Ureter (tissue), 1 donor: ENCODE measurements at places on chromosomes 5 and 9.

GRCh38 chr9:5429873-5430564 lies 7.7 kb downstream of the PLGRKT start:
- DNase-seq = no peak

- no peak for DNase-seq
These were observed 1682.4 kb downstream of the MAT2B start for GRCh38 chr5:165187815-165188214.

GRCh38 chr5:54095969-54096368 lies 214.4 kb downstream of the ARL15 start:
- no peak for DNase-seq

DNA sequence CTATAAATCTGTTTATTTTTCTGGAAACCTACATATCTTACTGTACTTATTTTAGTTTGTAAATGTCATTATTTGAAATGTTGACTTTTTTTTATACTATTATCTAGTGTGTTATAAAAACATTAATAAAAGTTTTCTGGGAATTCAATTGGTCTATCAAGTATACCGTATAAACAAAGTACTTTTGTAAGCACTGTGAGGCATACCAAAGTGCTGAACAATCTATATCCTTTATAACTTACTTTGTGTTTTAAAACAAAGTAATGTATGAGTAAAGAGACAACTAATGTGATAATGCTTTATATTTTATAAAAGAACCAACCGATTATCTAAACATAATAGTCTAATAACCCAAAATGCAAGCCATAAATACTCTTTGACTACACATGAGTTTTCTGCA lies 23.1 kb downstream of the EDIL3 start:
- DNase-seq = no peak

- no peak for DNase-seq
These were observed 96.4 kb upstream of the EDIL3 start for GRCh38 chr5:84480873-84481637.

GRCh38 chr5:157554179-157555036 lies 21.2 kb downstream of the ADAM19 start:
- DNase-seq = no peak

DNA sequence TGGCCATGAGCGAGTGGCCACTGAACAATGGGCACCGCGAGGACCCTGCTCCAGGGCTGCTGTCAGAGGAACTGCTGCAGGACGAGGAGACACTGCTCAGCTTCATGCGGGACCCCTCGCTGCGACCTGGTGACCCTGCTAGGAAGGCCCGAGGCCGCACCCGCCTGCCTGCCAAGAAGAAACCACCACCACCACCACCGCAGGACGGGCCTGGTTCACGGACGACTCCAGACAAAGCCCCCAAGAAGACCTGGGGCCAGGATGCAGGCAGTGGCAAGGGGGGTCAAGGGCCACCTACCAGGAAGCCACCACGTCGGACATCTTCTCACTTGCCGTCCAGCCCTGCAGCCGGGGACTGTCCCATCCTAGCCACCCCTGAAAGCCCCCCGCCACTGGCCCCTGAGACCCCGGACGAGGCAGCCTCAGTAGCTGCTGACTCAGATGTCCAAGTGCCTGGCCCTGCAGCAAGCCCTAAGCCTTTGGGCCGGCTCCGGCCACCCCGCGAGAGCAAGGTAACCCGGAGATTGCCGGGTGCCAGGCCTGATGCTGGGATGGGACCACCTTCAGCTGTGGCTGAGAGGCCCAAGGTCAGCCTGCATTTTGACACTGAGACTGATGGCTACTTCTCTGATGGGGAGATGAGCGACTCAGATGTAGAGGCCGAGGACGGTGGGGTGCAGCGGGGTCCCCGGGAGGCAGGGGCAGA lies 53.3 kb downstream of the JADE2 start:
- no peak for DNase-seq

GRCh38 chr9:7960320-7961050 lies 160.9 kb upstream of the DMAC1 start:
- no peak for DNase-seq

DNA sequence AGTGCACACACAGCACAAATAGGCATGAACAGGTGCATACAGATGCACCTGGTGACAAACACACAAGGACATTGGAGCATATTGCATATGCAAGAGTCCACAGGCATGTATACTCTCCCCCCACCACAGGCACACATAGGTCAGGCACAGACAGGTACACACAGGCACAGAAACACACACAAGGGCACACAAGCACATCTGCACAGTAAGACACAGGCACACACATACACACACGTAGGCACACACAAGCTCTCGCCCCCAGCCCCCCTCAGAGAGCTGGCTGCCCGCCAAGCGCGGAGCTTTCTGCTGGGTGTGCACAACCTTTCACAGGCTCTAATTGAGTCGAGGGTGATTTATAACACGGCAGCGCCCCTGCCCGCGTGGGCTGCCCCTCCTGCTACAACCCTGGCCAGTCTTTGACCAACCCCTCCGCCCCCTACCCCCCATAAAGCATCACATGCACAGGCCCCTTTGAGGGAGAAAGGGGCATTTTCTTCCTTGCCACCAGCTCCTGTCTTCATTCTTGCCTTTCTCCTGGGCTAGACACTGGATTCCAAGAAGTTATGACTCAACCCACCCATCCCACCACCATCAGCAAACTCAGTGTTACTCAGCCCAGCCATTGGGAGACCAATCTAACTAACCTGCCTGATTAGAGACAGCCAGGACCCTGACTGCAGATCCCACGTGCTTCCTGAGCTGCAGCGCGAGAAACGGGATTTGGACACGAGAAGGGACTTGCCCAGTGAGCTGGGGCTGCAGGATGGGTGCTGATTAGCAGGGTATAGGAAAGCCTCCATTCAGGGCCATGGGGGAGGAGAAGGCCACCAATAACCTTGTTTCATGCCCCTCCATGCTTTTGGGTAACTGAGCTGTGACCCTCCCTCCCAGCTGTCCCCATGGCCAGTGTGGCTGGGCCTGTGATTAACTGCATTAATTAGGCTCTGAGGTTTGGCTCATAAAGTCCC lies 42.8 kb upstream of the PSD2 start:
- no peak for DNase-seq

DNA sequence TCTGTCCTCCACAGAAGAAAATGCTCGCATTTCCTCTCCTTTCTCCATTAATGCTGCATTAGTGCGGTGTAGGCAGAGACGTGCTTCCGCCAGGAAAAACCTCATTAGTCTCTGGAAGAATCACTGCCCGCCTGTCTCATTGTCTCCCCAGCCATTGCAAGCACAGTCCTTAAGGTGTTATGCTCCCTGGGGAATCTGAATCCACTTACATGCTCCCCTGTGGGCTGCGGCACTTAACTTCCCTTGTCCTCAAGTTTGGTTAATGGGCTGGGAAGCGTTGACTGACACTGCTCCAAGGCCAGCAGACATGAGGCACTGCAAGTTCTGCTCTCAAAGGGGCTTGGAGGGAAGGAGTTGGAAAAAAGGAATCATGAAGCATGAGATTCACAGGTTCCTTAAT lies 41.6 kb downstream of the TARS1 start:
- DNase-seq = no peak

- DNase-seq = peak; percentile 60
These were observed 32.5 kb downstream of the FAM240B start for GRCh38 chr9:38687389-38687842.

DNA sequence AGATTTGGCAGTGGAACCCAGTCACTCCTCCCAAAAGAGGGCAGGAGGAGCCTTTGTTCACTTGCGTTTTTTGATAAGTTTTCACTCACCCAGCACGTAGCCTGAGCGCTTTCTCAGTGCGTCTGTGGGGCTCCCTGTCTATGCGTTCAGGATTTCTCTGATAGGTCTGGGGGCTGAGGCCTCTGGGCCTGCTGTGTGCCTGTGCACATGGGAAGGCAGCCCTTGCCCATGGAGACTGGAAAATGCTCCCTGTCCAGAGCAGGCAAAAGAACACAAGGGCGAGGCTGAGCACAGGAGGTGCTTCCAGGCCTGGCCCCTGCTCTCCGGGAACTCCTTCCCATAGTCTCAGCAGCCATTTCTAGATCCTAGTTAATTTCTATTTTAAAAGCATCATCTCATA lies 249.9 kb downstream of the FSTL4 start:
- no peak for DNase-seq

GRCh38 chr9:4289411-4290326 lies 10.2 kb downstream of the GLIS3 start:
- DNase-seq = no peak

DNA sequence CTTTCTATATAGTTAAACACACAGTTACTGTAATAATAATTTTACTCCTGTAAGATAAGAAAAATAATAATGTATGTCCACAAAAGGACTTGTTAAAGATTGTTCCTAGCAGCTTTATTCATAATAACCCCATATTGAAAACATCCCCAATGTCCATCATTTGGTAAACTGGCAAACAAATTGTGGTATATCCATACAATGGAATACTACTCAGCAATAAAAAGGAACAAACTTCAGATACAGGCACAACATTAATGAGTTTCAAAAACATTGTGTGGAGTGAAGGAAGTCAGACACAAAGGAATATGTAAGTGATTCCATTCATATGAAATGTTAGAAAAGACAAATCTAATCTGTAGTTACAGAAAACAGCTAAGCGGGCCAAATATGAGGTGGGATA lies 1.9 kb upstream of the MEGF10 start:
- DNase-seq = no peak

DNA sequence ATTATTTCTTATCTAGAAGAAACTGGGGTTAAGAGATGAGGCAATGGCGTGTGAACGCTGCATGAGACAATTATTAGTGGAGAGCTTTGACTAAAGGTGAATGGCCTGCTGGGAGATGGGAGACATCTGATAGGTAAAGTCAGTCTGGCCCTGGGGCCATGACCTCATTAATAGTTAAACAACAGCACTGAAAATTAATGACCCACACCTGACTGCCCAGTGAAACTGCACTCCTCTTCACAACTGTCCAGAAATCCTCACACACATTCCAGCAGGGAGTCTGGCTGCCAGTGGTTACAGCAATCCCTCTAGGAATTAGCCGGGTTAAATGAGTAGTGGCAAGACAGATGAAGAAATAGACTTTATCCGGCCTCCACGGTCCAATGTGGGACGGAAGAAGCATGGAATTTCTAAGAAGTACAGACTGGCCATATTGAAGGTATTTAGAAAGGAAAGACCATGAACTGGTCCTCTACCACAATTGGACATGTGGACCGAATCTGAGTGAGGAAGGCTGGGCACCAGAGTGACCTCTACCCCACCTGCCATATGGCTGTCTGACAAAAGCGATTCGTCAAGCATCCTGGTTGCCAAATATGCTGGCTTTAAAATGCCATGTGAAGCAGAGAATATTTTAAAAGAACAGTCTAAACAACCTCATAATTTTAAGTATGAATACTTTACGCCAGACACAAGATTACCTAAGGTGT lies 138.4 kb downstream of the EFNA5 start:
- DNase-seq = no peak

DNA sequence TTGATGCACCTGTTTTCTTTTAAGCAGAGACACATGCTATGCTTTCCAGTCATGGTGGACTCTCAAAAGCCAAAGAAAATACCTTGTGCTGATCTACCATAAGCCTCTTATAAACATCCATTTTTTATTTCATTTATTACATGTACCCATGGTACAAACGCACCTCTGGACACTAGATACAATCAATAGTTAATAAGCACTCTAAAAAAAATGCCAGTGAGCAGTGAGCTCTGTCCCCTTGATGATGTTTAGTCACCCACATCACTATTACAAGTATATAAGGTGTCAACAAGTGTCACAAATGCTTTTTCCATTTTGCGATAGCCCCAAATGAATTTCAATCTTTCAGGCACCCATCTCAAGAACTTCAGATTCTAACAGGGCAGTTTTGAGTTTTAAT lies 5.9 kb downstream of the KLF4 start:
- no peak for DNase-seq

DNA sequence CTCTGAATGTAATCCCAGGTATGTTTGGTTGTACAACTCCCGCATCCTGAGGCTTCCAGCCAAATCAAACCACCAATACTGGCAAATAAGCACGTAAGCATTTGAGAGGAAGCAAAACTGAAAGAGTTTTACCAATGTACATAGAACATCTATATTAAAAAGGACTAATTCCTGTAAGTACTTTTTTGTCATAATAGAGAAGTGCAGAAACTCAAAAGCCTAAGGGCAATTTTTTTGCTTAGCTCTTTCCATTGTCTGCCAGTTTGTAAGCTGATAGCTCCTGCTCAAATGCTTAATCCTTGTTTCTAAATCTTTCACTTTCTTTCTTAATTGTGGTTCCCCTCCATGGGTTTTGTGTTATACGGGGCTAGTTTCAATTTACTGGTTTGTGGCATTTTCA lies 1151.8 kb downstream of the CDH12 start:
- no peak for DNase-seq

GRCh38 chr5:55072666-55073065 lies 29.8 kb upstream of the GZMA start:
- no peak for DNase-seq

DNA sequence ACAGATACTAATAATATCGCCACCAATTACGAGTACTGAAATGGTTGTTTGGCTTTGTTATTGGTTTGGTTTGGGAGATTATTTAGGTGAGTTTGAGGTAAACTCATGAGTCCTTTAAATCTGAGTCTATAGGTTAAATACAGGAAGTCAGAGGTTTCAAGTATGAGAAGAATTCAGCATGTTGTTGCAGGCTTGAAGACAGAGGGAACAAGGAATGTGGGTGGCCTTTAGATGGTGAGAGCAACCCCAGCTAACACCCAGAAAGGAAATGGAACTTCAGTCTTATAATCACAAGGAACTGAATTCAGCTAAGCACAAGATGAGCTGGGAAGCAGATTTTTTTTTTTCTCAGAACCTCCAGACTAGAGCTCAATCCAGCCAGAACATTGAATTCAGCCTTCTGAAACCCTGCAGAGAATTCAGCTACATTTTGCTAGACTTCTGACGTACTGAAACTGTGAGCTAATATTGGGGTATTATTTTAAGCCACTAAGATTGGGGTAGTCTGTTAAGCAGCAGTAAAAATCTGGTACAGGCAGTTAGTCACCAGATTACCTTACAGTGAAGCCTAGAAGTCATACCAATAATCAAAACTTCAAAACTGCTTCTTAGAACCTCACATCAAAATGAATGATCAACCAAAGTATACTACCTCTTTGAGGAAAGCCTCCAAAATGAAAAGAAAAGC lies 216.0 kb upstream of the PUM3 start:
- DNase-seq = no peak

DNA sequence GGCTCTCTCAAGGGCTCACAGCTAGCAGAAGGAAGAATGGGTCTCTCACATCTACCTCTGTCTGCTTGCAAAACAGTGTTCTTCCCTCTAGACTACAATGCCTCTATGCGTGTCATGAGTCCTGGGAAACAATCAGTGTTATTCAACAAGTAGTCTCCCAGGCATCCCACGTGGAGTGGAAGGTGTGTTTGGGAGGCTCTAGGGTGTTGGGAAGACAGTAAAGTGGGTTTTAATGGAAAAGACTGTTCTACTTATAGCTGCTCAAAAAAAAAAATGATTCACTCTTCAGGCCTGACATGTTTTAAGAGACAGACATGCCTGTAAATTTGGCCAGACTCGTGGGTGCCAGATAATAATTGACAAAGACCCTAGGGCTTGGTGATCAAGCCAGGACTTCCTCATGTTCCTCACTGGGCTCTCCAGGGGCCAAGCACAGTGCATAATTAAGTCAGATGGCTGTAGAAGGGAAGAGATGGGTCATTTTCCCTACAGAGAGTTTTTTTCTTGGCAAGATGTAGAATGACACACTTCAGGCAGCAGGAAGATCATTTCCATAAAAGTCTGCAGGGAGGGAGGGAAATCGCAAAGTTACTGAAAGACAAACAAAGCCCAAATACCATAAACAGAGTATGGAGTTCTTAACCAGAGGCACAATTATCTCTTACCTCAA lies 246.4 kb downstream of the ACTL7B start:
- DNase-seq = no peak
